ENCODE measurements at places on chromosomes 5 and 9. TPM values are rescaled to one million over a fixed set of nuclear protein-coding genes. Genes with fewer than 3 reads are reported as not detected.

Gene SAXO1
- not detected for total RNA-seq

Gene WDR38
- total RNA-seq = not detected

Gene F2RL2
- not detected for total RNA-seq

Gene RAB3C
- total RNA-seq = not detected

Gene RASEF
- not detected for total RNA-seq

Gene IRX1
- total RNA-seq = not detected

Gene ELOVL7
- total RNA-seq = 1.1 TPM

Gene ZFP37
- 0.33 TPM for total RNA-seq

Gene TMEM252
- total RNA-seq = not detected

Gene SPATA31E1
- total RNA-seq = not detected

Gene TPPP
- not detected for total RNA-seq

Gene HTR1A
- total RNA-seq = not detected

Gene PCDHB9
- not detected for total RNA-seq

Gene LEAP2
- total RNA-seq = 6.0 TPM

Gene SLC45A2
- total RNA-seq = not detected

Gene ZDHHC11
- 13.6 TPM for total RNA-seq

Gene KIF4B
- 0.07 TPM for total RNA-seq

Gene FOXE1
- total RNA-seq = not detected

Gene FAM200C
- total RNA-seq = 1.4 TPM

Gene C5orf46
- total RNA-seq = not detected

Gene CMYA5
- total RNA-seq = 0.14 TPM

Gene UBLCP1
- total RNA-seq = 31.2 TPM

Gene PCDHAC2
- not detected for total RNA-seq

Gene IQGAP2
- 37.3 TPM for total RNA-seq

Gene SLC6A18
- total RNA-seq = not detected

Gene DPYSL3
- total RNA-seq = 0.14 TPM

Gene NMUR2
- total RNA-seq = not detected

Gene PCDHB14
- not detected for total RNA-seq

Gene CD180
- total RNA-seq = 0.26 TPM

Gene POU5F2
- 1.1 TPM for total RNA-seq

Gene PCDHGB1
- 0.19 TPM for total RNA-seq

Gene KIF27
- 2.7 TPM for total RNA-seq

Gene C9
- not detected for total RNA-seq

Gene TAF11L5
- total RNA-seq = not detected

Gene NPR3
- total RNA-seq = not detected

Gene CDKN2B-AS1
- total RNA-seq = 0.42 TPM

Gene NR5A1
- not detected for total RNA-seq

Gene COL27A1
- 9.7 TPM for total RNA-seq

Gene C1QTNF3
- 2.0 TPM for total RNA-seq

Gene ARAP3
- 10.9 TPM for total RNA-seq

Gene PHF24
- total RNA-seq = 0.57 TPM

Gene FAM163B
- not detected for total RNA-seq

Gene SWI5
- 14.3 TPM for total RNA-seq

Gene BAAT
- total RNA-seq = 0.07 TPM

Gene ATP6V0E1
- 147 TPM for total RNA-seq

Gene PDLIM7
- total RNA-seq = 65.3 TPM

Gene ADAMTS12
- total RNA-seq = not detected

Gene WDR55
- total RNA-seq = 42.9 TPM

Gene SOX30
- not detected for total RNA-seq

Gene LCN1
- total RNA-seq = not detected

Gene PCDHGA7
- total RNA-seq = 0.05 TPM

Gene TRAPPC13
- total RNA-seq = 22.4 TPM

Gene TEK
- not detected for total RNA-seq

Gene TGFBI
- not detected for total RNA-seq

Gene ALG2
- total RNA-seq = 31.0 TPM

Data from activated CD4-positive, alpha-beta T cell treated with anti-CD3 and anti-CD28 coated beads, Interleukin-2, amount 10 ng/mL, durations not matched to agents 24 days and 14 days (primary cell).